ENCODE measurements at places on chromosomes 6 and 20.

GRCh38 chr20:24763386-24764026, 185.6 kb upstream of the CST7 start:
- no peak for DNase-seq

DNA sequence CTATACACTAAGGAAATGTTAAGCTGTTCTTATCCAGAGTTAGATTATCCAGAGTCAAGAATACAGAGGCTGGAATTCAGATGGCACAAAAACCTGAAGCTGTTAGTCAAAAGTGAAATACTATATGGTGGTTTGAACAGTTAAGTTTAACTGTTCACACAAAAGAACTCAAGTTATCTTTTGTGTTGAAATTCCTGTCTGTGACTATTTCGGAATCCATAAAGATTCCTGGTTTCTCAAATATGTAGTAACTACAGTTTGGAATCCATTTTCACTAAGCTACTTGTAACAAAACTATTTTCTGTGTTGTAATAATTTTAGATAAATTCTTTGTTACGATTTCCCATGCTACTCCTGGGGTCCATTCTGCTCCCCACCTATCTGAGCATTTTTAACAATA, 24.5 kb downstream of the FIG4 start:
- DNase-seq: no peak

DNA sequence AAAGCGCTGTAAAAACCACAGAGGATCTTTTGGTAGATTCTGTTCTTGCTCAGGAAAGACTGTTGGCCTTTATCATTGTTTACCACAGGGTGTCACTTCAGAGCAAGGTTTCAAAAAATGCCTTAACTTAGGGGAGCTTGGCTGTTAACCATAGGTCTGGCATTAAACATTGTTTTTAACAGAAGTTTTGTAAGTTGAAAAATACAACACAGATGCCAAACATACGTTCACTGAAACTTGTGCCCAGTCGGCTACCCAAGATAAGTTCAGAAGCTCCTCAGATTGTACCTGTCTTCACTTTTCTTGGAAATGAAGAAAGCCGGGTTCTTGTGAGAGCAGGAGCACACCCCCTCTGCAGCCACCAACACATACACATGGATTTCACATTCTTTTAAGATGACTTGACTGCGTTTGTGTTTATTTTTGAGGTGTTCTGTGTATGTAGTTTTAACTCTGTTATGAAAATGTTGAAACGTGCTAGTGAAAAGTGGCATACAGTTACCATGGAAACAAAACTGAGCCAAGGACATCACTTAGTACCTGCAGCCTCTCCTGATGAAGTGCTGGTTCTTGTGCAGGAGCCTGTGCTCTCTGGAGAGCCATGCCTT, 64.9 kb downstream of the SYCP2L start:
- no peak for DNase-seq

DNA sequence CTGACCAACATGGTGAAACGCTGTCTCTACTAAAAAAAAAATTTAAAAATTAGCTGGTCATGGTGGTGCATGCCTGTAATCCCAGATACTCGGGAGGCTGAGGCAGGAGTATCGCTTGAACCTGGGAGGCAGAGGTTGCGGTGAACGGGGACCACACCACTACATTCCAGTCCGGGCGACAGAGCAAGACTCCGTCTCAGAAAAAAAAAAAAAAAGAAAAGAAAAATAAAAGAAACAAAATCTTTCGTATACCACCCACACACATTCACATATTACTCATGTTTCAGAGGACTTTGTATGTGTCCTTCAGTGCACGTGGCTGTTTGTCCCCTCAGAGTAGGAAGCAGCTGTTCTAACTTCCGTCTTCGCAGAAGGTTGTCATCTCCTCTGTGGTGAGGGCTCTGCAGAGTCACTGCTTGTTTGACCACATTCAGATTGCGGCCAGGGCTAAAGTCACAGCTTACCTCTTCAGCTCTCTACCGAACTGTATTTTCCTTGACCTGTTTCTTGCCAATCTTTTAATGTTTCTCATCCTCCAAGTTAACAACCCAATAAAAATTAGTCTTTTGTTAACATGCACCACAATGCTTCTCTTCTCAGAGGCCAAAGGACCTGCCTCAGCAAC, 36.6 kb upstream of the HIVEP1 start:
- DNase-seq: peak; percentile 13

DNA sequence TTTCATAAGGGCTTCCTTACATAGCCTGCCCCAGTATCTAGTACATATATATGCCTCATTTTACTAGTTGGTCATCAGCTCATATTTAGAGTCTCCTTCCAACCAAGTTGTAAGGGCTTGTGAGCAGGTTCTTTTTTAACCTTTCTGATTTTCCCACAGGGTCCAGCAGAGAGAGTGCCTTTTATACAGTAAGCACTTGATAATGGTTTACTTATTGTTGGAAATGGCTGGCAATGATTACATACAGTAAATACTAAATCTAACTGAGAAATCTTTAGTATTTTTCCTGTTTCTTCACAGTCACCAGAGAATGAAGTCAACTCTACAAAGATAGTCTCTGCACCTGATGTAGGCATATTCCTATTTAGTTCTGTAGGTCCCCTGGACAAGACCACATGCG, 135.1 kb upstream of the B3GAT2 start:
- no peak for DNase-seq

GRCh38 chr6:38086346-38086745, 266.8 kb downstream of the ZFAND3 start:
- no peak for DNase-seq

- DNase-seq: no peak
Measured at GRCh38 chr6:91487696-91488392, 901.0 kb upstream of the MAP3K7 start.

DNA sequence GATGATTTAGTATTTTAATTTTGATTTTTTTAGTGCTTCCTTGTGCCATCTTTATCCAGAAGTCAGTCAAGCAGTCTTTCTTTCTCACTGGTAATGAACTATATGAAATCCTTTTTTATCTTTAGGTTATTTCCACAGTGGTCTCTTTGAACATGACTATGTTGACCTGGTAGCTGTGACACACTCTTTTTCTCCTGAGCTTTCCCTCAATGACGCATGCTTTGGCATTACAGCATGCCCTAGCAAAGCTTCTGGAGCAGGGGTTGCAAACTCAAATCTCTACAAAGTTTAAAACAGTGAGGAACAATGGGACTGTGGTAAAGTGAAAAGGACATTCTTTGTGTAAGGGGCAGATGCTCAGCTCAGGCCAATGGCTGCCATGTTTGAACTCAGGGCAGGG, 4.5 kb upstream of the PLAGL1 start:
- DNase-seq: no peak

All from activated CD8-positive, alpha-beta memory T cell treated with anti-CD3 and anti-CD28 coated beads for 4 hours (primary cell).